ENCODE measurements at places on chromosomes 7 and 10.

DNA sequence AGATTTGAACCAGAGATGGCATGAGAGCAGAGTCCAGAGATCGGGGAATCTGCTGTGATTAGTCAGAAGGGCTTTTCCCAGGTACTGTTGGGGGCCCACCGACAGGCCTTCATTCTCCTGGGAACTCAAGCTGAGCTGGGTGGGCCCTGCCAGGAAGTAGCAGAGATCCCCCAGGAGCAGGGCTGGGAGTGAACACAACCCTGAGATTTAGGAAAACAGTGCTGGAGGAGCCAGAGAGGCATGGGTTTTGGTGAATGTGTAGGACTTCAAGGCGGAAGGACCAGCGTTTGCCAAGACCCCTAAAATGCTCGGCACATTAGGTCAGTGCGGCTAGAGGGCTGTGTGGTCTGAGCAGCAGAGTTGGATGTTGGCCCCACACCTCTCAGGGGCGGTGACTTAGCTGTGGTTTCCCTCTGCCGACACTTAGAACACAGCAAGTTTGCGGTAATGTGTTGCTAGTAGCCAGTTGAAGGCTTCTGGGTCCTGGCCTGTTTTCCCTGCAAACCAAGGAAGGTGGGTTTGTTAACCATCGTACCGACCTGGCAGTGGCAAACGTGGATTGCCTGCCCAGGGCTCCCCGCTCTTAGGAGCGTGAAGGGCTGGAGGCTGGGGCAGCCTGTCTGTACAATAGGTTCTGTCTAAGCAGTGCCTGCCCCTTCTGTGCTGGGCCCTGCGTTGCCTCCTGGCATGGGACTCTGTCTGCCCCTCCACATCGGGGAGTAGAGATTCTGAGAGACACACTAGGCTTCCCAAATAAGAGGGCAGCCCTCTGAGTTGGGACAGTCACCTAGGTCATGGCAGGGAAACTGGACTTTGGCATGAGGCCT lies 14.0 kb downstream of the NACAD start:
- no peak for DNase-seq

- no peak for DNase-seq
These were observed 51.9 kb downstream of the DENND11 start for GRCh38 chr7:141649865-141650634.

DNA sequence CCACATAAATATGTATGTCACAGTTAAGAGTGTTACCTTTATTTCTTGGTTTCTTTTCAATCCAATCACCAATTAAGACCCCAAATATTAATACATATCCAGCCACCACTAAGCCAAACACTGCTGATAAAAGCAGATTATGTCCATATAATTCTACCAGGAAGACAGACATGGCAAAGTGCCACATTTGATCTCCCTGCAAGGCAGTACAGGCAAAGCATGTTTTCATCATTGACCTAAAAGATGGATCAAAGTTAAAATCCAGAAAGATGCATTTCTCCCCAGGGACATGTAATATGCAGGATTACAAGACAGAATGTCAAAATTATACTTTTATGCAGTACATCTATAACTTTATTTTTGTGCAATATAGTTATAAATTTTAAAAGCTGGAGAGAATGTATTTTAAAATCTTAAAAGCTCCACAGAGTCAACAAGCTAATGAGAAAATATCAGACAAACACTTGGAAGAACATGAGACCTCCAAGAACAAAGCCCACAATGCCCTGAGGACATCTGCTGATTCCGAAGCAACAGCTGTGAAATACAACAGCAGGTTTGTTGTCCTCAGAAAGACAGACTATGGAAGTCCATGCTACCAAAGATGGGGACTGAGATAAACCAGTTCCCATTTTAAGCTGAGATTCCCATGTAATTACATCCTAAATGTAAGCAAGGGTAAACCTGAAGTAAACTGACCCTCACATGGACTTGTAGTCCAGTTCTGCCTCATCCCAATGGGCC lies 54.5 kb upstream of the TOMM7 start:
- DNase-seq: no peak

DNA sequence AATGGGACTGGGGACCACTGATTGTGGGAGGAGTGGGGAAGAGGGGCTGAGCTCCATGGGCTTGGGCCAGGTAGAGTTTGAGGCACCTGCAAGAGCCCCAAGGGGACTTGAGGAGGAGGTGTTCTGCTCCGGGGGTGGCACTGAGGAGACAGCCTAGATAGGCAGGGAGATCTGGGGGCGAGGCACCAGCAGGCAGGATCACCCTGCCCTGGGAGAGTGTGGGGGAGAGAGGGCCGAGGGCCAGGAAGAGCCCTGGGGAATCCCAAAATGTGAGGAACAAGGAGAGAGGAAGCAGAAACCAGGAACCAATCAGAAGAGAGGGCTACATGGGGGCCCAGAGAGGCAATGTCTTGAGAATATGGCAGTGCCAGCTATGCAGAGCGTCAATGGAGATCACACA lies 34.6 kb downstream of the LEP start:
- DNase-seq: no peak

GRCh38 chr10:454860-455259 lies 234.6 kb downstream of the DIP2C start:
- no peak for DNase-seq

- no peak for DNase-seq
These were observed 70.1 kb upstream of the RAB18 start for GRCh38 chr10:27433976-27434375.

- no peak for DNase-seq
These were observed 40.8 kb downstream of the TAS2R41 start for GRCh38 chr7:143518521-143518920.

- DNase-seq: no peak
These were observed 769.6 kb downstream of the GRID1 start for GRCh38 chr10:85597006-85597405.

GRCh38 chr7:76303202-76304147 lies 1.0 kb downstream of the HSPB1 start:
- DNase-seq: peak; percentile 72

DNA sequence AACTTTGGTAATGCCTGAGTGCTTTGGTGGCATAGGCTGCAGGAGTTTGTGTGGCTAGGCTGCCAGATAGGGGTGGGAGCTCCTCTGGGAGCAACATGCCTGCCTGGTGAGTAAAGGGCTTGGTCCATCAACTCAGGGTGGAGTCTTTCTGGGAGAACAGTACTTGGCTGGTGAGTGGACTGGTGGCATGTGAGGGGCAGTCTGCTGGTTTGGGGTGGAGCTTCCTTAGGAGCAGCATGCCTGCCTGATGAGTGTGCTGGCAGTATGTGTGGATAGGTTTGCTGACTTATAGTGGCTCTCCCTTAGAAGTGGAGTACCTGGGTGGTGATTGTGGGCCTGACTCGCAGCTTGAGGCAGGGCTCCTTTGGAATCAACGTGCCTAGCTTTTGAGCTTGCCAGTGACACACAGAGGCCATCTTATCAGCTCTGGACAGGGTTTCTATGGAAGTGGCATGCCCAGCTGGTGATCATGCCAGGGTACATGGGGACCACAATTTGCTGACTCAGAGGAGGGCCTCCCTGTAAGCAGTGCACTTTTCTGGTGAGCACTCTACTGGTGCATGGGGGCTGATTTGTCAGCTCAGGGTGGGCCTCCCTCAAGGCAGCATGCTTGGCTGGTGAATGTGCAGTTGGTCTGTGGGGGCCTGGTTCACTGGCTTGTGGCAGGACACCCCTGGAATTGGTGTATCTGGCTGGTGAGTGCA lies 35.0 kb upstream of the SRI start:
- no peak for DNase-seq

- DNase-seq: no peak
These were observed 637.2 kb downstream of the INHBA start for GRCh38 chr7:41065663-41066062.

GRCh38 chr10:45599646-45600045 lies 72.9 kb downstream of the ZFAND4 start:
- no peak for DNase-seq

DNA sequence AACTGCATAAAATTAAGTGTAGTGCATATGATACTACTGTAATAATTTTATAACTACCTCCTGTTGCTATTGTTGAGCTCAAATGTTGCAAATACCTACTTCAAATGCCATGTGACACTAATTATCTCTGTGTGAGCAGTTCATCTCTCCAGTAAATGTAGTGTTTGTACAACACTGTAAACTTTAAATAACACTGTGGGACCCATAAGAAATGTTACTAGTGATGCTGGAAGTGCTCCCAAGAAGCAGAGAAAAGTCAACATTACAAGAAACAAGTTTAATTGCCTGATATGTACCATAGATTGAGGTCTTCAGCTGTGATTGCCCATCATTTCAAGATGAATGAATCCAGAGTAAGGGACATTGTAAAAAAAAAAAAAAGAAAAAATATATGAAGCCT lies 39.9 kb downstream of the RALA start:
- DNase-seq: no peak

- no peak for DNase-seq
These were observed 32.8 kb upstream of the SFTPD start for GRCh38 chr10:79981450-79982361.

DNA sequence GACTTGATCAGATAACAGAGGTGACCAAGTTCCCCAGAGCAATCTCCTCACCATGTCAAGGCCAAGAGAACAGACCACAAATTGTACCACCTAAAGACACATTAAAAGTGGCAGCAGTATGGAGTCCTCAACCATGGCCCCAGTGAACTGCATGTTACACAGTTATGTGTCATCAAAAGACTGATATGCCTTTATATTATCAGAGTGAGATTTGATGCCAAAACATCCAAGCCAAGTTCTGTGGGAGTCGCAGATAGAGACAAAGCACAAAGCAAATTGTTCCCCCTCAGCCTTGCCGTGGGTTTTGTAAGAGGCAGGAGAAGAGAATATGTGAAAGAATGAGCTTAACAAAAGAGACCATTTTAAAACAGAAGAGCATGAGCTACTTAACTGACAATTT lies 39.2 kb upstream of the TES start:
- DNase-seq: no peak

DNA sequence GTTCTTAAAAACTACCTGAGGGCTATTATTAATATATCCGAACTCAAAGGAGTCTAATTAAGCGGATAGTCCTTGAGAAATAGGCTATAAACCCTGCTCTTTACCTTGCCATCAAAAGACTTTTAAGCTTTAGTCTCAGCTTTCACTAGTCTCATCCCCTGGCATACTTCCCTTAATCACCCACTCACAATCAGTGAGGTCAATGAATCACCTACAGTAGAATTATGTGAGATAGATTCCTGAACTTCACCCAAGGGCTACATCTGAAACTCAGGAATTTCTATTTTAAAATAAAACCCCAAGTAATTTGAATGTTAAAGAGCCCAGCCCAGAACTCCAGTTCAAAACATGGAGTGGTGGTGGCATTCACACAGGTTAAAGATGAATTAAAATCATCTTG lies 108.7 kb downstream of the ETV1 start:
- DNase-seq: no peak

Measured in naive thymus-derived CD8-positive, alpha-beta T cell (primary cell).